ENCODE measurements at places on chromosomes 2 and 18. TPM values are rescaled to one million over a fixed set of nuclear protein-coding genes. Genes with fewer than 3 reads are reported as not detected.

DNA sequence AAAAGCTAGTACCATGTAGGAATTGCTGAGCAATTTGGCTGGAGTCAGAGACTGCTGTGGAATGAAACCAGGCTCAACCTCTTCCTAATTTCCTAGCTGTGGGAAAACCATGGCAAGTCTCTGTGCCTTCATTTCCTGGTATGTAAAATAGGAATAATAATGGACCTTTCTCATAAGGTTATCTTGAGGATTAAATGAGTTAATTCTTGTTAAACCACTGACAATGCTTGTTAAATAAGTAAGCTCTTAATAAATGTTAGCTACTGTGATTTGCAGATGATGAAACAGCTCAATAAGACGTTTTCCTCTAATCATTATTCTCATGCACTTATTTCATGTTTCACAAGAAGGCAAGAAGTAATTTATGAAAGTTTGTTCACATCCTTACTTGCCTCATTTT, 346.7 kb downstream of the RND3 start:
- DNase-seq: no peak

DNA sequence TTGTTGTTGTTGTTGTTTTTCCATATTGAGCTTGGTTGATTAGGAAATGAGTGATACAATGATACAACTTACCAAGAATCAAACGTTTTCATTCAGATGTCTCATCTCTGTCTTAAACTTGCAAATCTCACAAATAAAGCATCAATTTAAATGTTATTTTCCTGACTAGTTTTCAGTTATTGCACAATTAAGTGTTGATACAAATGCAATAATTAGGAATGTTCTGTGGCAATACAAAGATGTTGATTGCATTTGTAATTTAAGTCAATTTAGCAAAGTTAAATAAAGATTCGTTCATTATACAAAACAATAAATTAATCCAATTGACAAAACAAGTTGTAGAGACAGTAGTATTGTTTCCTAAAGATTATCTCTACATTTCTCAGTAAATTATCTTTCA, 392.3 kb upstream of the ZNF804A start:
- no peak for DNase-seq

ITPRIPL1 gene
- total RNA-seq: 1.0 TPM

- no peak for DNase-seq
Measured at GRCh38 chr2:70019096-70019495, 57.7 kb upstream of the ASPRV1 start.

DNA sequence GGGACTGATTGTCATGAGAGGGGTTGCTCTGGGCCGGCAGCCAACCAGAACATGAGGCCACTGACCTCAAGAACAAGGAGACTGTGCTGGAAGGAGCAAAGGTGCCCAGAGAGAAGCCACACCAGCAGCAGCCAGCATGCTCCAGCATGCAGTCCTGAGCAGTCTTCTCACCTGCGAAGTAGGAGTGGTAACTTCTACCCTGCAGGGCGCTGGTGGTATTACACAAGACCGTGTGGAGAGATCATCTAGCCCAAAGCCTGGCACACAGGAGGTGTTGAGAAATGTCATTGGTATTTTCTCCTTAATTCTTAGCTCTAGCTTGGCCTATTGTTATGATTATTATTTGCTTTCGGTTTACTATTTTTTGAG, 132.7 kb downstream of the TSN start:
- no peak for DNase-seq

DNA sequence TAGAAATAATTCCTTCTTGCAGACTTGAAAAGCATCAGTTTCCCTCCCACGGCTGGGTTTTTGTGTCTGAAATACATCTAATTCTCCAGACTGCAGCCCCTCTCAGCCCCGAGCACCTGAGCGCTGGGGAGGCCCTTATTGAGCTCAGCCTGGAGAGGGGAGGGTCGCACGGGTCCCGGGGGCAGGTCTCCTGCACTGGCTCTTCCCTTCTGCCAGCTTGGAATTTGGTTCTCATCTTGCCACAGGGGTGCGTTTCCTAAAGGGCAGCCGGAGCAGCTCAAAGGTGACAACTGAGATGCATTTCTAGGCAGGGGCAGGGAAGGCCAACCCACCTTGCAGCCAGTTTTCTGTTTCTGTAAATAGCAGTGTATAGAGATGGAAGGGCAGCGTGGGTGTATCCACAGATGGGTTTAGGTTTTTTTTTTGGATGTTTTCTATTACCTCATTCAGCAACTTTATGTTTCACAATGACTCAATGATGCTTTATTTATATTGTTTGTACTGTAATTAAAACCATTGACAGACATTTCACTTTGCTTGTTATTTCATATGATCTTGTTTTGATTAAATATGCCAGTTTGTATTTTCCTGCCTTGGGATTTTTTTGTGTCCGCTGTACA, 37.0 kb downstream of the GBX2 start:
- no peak for DNase-seq

GRCh38 chr2:197705912-197706838, 1.0 kb downstream of the MARS2 start:
- peak; percentile 49 for DNase-seq

DNA sequence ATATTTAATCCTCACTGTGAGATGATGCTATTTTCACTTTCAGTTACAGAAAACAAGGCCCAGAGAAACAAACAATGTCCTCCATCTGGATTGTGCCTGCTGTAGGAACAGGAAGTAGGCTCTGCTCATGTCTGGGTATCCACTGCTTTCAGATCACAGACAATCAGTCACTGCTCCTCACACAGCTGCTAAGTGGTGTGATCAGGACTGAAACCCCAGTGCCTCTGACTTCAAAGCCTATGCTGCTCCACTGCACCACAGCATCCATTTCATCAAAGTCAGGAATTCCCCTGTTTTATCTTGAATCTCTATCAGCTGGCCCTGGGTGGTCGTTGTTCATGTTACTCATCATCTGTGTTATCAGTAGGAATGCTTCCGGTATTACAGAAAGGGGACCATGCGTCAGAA, 303.8 kb upstream of the TRIB2 start:
- DNase-seq: no peak

DNA sequence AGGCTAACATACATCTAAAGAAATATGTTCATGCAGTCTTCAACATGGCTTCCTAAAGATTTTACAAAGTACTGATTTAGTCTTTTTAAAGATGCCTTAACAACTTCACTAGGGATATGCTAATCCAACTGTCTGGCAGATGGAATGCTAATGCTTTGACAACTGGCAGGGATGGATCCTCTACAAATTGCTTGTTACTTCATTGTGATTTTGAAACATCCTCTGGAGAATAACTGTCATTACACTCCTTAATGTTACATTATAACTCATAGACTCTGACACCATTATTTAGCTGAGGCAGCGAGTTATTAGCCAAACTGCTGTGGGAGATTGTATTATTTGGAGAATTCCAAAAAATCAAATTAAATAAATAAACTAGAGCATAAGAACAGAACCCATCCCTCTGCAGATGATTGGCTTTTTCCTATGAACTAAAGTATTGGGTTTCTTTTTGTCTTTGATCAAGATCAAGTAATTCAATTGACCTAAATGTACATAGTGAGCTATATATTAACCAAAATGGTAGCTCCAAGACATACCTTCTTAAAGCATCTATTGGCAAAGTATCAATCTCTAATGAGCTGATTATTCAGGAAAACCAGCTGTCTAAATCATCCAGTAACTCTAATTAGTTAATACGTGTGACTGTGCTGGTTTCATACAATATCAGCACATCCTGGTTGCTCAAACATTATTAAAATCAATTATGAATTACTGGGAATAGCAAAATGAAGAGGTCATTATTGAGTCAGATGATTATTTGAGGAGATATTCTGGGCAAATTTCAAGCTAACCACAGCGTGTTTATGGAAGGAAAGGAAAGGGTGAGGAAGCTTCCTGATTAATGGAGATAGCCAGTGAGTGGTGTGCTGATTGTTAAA, 321.3 kb upstream of the TFPI start:
- DNase-seq: no peak

- DNase-seq: no peak
Measured at GRCh38 chr2:64607381-64608304, 46.1 kb downstream of the SERTAD2 start.

SIX3 gene
- total RNA-seq: not detected

DNA sequence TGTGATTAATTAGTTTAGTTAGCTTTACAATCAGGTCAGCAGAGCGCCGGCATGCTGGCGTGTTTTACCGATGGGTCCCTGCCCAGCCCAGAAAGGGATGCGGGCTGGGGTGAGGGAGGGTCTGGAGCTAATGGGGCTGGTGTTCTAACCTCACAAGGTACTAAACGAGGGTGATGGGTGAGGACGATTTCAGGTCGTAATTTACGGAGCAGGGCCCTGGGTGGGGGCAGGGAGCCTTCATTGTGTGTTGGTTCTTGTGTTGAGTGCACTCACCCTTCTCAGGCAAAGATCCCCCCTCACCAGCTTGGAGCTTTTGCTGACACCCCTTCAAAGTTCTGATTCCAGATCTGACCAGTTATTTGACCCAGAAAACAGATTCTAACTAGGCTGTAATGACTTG, 39.5 kb downstream of the PTGR3 start:
- no peak for DNase-seq

EFR3B gene
- total RNA-seq: 3.8 TPM

DNA sequence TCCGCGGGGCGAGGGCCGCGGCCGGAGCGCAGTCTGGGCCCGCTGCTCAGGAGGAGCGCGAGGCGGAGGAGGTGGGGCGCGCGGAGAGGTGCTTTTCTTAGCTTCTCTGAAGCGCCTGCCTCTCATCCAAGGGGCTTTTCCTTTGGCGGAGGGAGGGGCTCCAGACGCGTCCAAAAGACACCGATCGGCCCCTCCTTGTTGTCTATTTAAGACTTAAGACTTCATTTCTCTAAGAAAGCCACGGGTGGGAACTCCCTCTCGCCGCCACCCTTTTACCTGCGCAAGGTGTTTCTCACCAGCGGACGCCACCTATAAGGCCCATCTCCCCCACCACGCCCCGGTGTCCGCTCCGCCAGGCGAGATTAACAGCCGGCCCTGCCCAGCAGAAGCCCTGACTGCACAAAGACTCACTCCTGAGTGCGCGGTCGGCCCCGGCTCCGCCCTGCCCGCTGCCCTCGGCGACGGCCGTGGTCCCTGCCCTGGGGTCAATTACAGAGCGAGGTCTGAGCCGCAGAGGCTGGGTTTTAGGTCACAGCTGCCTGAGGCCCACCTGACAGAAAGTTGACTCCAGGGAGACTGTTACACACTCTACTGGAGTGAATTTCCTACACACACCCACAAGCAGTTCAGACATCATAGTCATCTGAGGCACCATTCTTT, at the start of gene DSC2:
Gene DSC2, minus strand, starts transcription at position 397 of the 660 bp plus-strand sequence. CDS start 450 bp downstream, outside the sequence.
- peak; percentile 66 for DNase-seq

DNA sequence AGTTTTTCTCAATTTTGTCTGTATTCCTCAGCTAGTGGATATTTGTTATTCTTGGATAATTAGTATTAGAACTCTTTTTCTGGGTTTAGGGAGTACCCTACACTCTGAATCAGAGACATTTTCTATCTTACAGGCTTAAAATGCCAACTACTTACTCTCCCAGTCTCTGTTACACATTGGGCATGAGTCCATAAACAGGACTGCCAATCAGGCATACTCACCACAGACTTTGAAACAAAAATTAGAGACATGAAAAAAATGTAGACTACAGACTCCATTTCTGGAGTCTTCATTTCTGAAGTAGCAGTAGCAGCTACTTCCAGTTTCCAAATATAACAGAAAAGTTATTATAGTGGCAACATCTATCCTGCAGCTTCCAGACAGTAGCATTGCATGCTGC, 279.7 kb downstream of the MBD5 start:
- DNase-seq: no peak

GRCh38 chr18:56214706-56215105, 423.7 kb downstream of the TXNL1 start:
- DNase-seq: no peak

KRCC1 gene
- total RNA-seq: 22.8 TPM

DNA sequence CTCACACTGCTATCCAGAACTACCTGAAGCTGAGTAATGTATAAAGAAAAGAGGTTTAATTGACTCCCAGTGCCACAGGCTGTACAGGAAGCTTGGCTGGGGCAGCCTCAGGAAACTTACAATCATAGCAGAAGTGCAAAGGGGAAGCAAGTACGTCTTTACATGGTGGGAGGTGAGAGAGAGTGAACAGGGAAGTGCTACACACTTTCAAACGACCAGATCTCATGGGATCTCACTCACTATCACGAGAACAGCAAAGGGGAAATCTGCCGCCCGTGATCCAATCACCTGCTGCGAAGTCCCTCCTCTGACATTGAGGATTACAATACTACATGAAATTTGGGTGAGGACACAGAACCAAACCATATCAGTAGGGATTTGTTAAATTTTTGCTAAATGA, 150.4 kb upstream of the NXPH2 start:
- no peak for DNase-seq

DNA sequence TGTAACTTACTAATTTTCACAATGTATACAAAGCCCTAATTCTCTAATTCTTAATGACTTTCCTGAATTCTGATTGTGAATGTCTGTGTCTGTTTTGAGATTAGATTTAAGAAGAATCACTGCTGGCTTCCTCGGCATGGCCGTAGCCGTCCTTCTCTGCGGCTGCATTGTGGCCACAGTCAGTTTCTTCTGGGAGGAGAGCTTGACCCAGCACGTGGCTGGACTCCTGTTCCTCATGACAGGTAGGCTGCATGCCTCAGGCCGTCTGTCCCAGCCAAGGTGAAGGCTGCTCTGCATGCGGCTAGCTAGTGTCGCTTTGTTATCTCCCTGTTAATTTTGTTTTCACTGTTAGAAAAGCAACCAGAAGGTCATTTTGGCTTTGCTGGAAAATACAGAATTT, 41.2 kb downstream of the TMEM178A start:
- no peak for DNase-seq

GRCh38 chr2:203890733-203891132, 23.2 kb downstream of the CTLA4 start:
- DNase-seq: no peak

- no peak for DNase-seq
Measured at GRCh38 chr2:241080405-241081189, 21.5 kb downstream of the MTERF4 start.

- no peak for DNase-seq
Measured at GRCh38 chr2:207091928-207092327, 73.8 kb downstream of the KLF7 start.

Data from Right ventricle myocardium superior (tissue), 1 donor.